ENCODE measurements at places on chromosomes 13 and 19.

DNA sequence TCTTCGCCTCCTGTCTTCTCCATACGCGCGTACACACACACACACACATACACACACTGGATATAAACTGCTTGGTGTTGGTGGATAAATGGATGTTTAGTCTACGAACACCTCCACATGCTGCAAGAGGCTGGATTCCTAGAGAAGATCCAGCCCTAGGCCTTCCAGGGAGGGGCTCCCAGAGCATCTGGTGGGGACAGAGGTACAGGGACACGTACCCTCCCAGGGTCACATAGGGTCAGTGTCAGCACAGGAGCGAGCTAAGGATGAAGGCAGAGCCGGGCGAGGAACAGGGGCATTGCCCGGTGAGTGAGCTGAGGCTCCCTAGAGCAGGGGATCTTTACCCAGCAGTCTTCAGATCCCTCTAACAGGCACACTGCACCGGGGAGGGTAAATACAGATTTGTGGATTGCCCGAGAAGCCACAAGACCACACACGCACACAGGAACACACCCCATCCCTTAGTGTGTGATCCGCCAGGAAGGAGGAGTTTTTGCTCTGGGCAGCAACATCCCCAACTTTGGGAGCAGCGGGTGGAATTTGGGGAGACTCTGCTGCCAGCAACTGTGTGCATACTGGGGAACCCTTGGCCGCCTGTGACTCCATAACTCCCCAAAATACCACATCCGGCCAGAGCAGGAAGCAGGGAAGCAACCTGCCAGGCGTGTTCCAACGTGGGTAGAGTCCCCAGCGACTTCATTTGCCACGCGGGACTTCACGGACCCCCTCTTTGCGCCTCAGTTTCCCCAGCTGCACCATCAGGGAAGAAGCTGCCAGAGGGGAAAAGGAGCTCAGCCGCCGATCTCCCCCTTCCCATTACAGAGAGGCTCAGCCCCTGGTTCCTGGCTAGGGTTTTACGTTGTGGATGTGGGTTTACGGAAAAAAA lies 5.8 kb upstream of the TLE2 start:
- no peak for DNase-seq

GRCh38 chr13:45783346-45784043 lies 68.1 kb downstream of the SIAH3 start:
- DNase-seq, result no peak

DNA sequence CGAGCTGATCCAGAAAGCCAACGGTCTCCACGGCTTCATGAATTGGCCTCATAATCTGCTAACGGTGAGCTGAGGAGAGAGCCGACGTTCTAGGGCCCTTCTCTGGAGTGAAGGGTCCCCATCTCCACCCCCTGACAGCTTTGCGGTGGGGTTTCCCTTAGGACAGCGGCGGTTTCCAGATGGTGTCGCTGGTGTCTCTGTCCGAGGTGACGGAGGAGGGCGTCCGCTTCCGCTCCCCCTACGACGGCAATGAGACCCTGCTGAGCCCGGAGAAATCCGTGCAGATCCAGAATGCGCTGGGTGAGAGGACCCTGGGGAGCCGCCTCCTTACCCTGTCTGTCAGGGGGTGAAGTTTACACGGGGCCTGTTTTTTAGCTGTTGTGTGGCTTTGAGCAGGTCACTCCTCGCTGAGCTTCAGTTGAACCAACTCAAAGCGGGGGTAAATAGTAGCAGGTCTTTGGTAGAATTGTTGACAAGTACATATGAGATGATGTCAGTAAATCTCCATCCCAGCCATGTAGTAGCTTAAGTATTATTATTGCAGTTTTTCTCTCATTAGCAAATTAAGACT lies 801 bp downstream of the QTRT1 start:
- DNase-seq, result no peak

DNA sequence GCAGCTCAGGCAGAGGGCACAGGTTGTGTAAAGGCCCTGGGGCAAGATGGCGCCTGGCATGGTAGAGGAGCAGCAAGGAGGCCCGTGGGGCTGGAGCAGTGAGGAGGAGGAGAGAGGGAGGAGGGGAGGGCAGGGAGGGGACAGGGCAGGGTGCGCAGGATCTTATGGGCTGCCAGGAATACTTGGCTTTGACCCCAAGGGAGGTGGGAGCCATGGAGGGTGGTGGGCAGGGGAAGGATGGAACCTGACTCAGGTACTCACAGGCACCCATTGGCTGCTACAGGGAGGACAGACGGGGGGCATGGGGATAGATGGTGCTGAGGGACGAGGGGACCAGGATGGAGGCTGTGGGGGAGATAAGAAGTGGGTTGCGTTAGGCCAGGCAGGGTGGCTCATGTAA lies 3.3 kb downstream of the TNFAIP8L1 start:
- DNase-seq, result no peak

GRCh38 chr13:95788100-95788463 lies 111.1 kb downstream of the DNAJC3 start:
- DNase-seq, result no peak

- no peak for DNase-seq
These were observed 81.5 kb downstream of the IER2 start for GRCh38 chr19:13231663-13232062.

- peak; percentile 80 for DNase-seq
These were observed 543.0 kb downstream of the IRS2 start for GRCh38 chr13:109243311-109243951.

DNA sequence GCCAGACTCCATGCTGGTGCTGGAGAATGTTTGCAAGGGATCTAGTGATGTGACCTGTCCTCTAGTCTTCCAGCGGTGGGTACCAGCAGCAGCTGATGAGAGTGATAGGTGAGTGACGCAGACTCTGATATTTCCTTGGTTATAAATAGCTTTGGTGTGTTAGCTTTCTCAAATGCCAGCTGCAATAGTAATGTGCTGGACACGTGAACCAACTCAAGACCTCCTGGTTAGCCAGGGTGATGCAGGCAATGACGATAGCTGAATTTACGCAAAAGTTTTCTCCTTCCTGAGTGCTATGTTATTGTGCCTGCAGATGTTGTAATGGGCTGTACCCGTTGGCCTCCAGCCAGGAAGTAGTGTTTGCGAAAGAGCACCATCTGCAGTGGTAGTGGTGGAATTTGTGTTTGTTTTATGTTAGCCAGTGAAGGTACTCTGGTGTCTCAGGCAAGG lies 129.5 kb downstream of the CYSLTR2 start:
- DNase-seq, result no peak

GRCh38 chr19:5891572-5891937 lies 12.0 kb downstream of the NDUFA11 start:
- no peak for DNase-seq
